ENCODE measurements at places on chromosomes 5 and 9.

GRCh38 chr9:116160676-116161571 is 7.3 kb downstream of the PAPPA start:
- DNase-seq, result no peak

DNA sequence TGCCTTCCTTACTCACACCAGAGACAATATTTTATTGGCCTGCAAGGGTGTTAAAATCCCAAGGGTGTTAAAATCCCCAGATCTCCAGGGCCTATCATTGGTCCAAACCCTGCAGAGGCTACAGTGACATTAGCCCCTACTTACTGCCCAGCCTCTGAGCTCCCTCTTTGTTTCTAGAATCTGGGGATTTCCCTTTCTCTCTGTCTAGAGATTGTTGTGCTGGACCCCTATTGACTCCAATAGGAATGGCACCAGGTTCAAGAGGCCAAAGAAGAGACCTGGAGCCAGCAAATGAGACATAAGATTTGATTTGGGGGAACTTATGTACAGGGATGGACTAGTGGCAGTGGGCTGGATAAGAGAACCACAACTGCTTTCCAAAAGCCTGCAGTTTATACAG is 53.3 kb upstream of the ZBED3 start:
- no peak for DNase-seq

GRCh38 chr5:622359-622758 is 10.2 kb downstream of the CEP72 start:
- no peak for DNase-seq

DNA sequence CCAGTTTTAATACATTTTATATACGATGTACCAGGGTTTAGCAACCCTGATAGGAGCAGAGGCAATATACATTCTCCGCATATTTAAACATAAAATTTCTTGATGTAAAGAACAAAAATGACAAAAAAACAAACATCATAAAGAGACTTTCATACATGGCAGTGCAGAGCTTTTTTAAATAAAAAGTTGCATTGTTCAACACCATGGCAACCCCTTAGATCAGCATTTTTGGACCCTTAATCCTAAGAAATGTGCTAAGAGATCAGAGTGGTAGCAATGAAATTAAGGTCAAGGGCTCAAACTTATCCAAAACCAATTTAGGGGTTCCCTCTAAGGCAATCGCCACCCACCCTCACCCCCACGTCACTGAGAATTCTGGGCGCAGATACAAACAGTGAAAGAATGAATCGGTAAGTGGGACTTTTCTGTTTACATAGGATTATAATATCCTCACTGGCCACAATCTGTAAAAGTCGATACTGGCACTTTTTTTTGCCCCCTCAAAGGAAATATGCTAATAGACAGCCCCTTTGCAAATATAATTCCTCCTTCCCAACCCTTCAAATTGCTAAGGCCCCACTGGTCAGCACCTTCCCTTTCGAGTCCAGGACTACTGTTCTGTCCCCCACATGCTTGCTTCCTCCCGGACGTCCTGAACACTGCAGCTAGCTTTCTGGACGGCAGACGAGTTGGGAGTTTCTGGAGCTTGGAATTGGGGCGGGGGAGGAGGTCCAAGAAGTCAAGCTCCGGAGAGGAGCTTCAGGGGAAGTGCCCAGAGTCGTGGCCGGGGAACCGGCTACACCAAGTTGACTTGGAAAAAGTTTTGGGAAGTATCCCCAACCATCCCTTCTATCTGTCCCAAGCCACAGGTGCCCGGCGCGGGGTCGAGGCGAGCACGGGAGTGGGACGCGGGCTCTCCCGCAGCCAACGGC is 2.2 kb downstream of the GAS1 start:
- no peak for DNase-seq

DNA sequence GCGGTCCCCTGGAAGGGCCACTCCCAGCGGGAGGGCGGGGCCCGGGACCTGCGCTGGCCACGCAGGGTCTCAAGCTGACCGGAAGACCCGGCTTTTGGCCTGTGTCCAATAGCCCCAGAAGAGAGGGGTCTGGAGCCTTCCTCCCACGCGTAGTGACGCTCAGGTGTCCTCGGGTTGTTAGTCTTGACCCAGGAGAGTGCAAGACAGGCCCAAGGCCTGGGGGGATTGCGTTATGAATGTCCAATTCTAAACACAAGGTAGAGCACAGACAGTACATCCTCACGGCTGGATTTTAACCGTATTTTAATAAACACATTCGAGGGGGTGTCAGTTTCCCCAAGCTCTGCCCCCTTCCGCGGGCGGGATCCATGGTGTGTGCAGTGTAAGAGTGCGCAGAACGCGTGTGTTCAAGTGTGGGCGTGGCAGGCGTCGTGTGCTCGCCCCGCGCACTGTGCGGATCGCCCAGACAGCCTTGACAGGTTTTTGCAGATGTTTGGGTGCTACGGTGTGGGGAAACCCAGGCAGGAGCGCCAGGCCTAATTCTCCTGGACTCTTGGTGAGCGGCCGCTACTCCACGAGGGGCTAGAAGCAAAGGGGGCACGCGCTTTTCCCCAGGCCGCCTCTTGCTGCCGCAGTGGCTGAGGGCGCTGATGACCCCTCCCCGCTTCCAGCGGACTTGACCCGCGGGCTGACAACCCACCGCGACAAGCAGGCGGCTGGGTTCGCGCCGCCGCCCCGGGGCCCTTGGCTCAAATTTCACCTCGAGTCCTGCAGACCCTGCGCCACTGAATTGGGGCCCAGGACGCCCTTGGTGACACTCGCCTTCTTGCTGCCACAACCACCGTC is 6.1 kb upstream of the DMRT3 start:
- no peak for DNase-seq

DNA sequence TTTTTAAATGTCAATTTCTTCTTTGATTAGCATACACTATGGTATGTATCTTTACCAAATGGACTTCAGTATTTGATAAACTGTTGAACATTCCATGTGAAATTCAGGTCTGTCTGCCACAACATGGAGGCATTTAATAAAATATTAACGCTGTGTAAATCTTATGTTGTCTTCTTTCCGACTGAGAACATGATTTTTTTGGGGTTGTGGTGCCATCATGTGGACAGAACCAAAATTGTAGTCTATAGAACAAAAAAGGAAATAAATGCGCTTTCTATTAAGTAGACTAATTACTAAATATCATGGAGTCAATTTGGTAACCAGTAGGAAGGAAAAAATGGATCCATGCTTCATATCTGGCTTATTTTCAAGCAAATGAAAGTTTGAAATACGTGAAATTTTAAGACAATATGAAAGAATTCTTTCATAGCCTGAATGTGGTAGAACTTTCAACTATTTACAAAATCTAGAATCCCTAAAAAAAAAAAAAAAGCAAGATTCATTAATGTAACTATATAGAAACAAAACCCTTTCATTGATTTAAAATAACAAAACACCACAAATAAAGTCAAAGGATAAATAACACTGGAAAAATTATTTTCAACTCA is 2.8 kb upstream of the PLK2 start:
- peak; percentile 41 for DNase-seq

GRCh38 chr5:137122558-137122957 is 376.6 kb downstream of the SPOCK1 start:
- DNase-seq, result no peak

- DNase-seq, result no peak
Observed at GRCh38 chr5:83817591-83817990, 96.9 kb upstream of the HAPLN1 start.

Measured in activated CD4-positive, alpha-beta T cell treated with anti-CD3 and anti-CD28 coated beads, Interleukin-2, amount 50 U/mL, for 16 hours (primary cell).